ENCODE measurements at places on chromosomes 2 and 18.

- DNase-seq = no peak
Measured at GRCh38 chr18:13501891-13502290, 224.5 kb downstream of the FAM210A start.

- DNase-seq = no peak
Measured at GRCh38 chr18:24386681-24387080, 10.9 kb downstream of the OSBPL1A start.

- no peak for DNase-seq
Measured at GRCh38 chr2:79368116-79368630, 144.7 kb upstream of the CTNNA2 start.

- no peak for DNase-seq
Measured at GRCh38 chr2:39120521-39120770, 405 bp downstream of the SOS1 start.
